Stimulated activated CD4-positive, alpha-beta T cell treated with anti-CD3 and anti-CD28 coated beads, Interleukin-1b, Interleukin-23, amount 100 ng/mL, for 1 hour (primary cell): ENCODE measurements at places on chromosomes 4 and X.

GRCh38 chr4:150280975-150281374 lies 202.7 kb downstream of the DCLK2 start:
- no peak for DNase-seq

DNA sequence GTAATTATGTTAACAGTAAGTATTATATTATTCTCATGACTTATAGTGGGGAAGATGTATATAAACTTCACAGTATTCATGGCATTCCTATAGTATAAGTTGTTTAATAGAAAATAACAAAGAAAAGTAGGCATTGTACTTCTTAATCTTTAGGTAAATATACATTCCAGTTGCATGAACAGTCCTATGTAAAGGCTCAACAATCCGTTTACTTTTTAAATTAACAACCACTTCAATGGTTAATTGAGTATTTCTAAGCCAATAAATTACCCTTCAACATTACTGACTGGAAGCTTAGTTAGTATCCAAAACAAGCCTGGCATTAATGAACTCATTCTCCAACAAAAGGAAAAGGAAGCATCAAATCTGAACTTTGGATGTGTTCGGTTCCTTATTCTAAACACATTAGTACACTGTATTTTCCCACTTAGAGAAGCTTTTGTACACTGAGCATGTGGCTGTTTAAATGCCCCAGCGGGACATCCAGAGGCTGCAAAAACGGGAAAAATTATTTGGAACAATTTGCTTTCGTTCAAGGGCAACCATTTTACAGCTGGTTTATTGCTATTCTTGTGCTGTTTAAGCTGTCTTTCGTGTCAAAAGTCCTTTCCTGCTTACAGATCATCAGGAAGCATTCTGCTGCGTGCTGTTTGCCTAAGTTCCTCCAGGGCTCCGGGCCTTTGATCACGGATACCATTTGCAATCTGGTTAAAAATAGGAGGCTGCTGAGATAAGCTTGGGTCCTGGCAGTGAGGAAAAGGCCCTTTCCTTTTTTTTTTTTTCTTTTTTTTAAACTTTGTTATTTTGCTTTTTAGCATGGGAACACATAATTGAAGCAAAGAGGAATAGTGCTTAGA lies 460.3 kb downstream of the SPRY1 start:
- no peak for DNase-seq

DNA sequence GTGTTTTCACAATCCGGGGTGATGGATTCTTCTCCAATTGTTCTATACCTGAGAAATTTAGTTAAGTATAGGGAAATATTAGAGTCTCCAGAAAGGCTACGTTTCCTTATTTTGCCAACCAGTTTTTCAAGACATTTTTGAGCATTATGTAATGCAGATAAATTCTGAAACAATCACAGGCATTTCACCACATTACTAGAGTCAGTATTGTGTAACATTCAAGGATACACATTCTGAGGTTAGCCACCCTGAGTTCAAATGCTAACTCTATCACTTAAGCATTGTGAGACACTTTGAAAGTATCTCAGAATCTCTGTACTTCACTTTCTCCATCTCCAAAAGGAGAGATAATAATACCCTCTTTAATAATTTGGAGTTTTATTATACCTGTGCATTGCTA lies 10.6 kb downstream of the SULT1B1 start:
- no peak for DNase-seq

DNA sequence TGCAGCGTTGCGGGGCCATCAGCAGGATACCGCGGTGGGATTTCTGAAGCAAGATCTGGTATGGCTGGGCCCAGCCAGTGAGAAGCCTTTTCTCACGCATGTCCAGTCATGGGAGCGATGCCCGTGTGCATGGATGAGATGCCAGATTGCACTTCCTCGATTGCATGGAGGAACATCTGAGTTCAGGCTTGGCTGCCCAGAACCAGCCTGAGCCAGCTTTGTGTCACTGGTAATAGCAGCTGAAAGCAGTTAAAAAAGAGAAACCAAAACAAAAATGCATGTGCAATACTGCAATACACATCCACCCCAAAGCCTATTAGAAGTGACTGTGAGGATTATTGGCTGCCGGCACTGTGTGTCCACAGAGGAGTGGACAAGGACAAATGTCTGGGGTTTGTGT lies 59.3 kb downstream of the PSAPL1 start:
- no peak for DNase-seq

DNA sequence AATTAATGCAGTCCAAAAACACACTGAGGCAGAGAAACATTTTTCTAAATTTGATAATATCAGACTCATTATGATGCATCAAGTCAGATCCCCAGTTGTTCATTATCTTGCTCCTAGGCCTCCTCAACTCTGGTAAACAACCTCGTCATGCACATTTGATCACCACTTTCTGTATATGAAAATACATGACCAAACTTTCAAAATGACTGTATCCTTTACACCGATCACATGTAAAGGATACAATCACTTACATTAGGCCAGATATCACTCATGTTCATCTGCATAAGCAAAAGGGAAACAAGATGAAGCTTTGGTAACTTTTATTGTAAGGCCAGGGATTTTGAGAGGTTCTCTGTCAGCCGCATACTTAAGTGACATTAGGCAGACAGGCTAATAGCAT lies 99.4 kb upstream of the IL1RAPL1 start:
- no peak for DNase-seq

DNA sequence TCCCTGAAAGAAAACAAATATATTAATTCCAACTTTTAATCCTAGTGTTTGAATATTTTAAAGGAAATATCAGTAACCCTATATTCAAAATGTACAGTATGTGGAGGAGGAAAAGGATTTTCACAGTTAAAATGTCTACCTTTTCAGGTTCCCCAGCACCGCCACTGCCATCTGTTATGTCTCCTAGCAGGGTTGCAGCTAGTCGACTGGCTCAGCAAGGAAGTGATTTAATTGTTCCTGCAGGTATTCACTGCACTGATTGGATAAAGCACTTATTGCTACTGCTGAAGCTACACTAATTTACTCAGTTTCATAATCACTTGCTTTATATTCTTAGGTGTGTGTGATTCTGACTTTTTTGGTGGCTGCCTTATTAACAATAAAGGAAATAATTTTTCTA lies 65.5 kb upstream of the FHDC1 start:
- no peak for DNase-seq

DNA sequence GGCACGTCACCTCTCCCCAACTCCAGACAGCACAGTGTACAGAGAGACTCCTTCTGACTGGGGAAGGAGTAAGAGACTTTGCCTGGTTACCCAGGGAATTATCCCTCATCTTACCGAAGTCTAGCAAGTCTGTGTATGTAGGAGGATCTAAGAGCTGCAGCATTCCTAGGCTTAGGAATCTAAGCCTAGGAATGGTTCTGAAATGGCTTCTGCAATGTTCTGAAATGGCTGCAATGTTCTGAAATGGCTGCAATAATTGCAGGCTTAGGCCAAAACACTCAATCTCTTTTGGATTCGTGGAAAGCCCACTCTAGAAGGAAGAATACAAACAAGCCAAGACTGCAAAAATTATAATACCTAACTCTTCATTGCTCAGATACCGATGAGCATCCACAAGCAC lies 106.4 kb downstream of the SCLT1 start:
- no peak for DNase-seq

DNA sequence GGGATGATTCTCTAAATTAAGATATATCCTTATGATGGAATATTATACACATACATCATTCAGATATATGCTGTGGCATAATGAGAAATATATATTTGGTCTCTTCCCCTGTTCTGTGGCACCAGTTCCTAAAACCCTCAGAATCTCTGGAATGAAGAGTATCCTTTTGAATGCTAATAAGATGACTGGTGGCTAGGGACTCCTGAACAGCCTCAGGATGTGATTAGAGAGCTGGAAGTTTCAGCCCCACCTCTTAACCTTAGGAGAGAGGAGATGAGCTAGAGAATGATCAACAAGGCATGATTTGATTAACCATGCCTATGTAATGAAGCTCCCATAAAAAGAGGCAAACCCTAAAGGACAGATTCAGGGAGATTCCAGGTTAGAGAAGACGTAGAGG lies 632.0 kb downstream of the IQCM start:
- DNase-seq: no peak

DNA sequence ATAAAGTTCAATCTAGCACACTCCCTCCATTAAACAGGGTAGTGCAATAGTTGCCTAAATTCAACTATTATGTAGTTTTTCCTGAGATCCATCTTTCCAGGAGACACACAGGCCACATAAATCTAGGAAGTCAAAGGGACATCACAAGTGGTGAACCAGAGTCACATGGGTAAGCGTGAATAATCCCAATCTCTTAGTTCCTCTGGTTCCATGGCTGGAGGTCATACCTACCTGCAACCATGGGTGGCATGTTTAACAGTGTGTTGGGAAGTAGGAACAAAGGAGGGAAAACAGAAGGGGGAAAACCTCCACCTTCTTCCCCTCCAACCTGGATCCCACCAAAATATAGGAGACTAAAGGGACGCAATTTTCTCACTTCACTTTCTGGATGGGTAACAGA lies 2651.6 kb downstream of the ARAP2 start:
- no peak for DNase-seq

DNA sequence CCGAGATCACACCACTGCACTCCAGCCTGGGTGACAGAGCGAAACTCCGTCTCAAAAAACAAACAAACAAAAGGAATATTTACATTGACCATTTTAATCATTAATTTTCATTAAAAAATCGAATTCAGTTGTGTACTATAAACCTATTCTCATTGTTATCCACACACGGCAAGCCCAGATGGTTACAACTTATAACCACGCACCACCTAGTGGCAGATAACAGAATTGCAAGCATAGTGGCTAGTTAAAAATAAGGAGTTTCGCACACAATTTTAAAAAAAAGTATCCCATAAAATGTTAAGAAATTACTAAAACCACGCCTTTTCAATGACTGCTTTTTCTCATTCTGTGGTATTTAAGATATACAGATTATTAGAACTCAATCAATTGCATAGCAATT lies 25.4 kb downstream of the MBNL3 start:
- DNase-seq: no peak
